Right lobe of liver (tissue), 6 donors: ENCODE measurements at places on chromosomes 7 and 10. TPM values are rescaled to one million over a fixed set of nuclear protein-coding genes. Genes with fewer than 3 reads are reported as not detected.

DNA sequence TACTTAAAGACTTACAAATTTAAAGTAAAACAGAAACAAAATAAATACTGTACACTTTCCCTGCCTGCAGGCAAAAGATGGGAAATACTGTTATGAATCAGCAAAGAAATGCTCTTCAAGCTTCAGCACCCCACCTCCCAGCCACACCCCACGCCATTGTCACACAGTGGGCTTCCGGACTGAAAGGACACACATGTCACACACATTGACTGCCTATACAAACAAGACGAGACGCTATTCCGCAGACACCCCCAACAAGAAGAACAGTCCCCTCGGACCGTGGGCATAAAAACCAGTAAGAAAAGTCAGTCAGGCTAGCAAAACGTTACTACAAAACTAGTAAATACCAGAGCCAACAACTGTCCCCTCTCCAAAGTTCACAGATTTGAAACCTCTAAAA is 22.2 kb upstream of the PARP12 start:
- H3K4me1 ChIP-seq = no peaks in the 10 kb centered on the region
- no peak overlapping the region for H3K4me3 ChIP-seq
- no peaks in the 10 kb centered on the region for H3K36me3 ChIP-seq
- no peak overlapping the region for H3K27ac ChIP-seq

ARHGAP21 gene
- 30.5 TPM for total RNA-seq

DNA sequence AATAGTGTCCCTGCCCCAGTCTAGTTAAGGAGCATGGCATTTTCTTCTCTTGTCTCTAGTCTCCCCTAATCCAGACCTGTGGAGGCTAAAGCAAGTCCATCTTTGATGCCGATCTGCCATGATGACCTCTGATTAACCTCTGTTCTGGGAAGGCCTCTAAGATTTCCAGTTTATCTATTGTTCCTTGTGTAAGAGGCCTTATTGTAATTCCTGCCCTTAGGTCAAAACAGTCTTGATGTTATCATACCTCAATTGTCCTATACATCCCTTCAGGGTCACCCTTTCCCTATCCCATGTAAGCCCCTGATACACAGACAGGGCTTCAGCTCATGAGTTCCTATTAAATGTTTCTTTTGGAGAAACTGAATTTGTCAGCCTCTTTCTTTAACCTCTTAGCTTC is 4.9 kb upstream of the ZMIZ2 start:
- H3K4me1 ChIP-seq = no peaks in the 10 kb centered on the region
- no peak overlapping the region for H3K4me3 ChIP-seq
- H3K36me3 ChIP-seq = no peaks in the 10 kb centered on the region
- H3K27ac ChIP-seq = no peak overlapping the region
- H3K27me3 ChIP-seq = no peaks in the 10 kb centered on the region

GRCh38 chr10:103731609-103732270 is 123.6 kb downstream of the SH3PXD2A start:
- DNase-seq = no peak
- H3K27me3 ChIP-seq = no peaks in the 10 kb centered on the region
- no peaks in the 10 kb centered on the region for H3K36me3 ChIP-seq
- no peak overlapping the region for H3K27ac ChIP-seq

DNA sequence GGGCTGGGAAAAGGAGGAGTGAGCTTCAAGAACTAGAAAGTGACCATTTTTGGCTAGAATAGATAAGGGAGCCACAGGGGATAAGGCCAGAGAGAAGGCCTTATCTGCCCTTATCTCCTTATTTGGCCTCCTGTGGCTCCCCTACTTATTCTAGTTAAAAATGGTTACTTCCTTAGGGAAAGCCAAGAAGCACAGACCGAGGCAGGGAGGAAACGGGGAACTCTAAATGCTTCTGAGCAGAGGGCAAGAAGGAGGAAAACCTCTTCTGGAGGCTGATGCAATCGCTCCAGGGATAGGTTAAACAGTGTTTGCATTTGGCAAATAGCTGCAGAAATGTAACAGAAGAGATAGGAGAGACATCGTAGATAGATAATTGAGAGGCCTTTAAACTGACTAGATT is 18.6 kb downstream of the NRP1 start:
- H3K4me1 ChIP-seq = no peaks in the 10 kb centered on the region
- no peak for DNase-seq
- no peak overlapping the region for H3K27ac ChIP-seq
- H3K36me3 ChIP-seq = no peaks in the 10 kb centered on the region
- H3K4me3 ChIP-seq = no peak overlapping the region
- H3K27me3 ChIP-seq = no peaks in the 10 kb centered on the region

DNA sequence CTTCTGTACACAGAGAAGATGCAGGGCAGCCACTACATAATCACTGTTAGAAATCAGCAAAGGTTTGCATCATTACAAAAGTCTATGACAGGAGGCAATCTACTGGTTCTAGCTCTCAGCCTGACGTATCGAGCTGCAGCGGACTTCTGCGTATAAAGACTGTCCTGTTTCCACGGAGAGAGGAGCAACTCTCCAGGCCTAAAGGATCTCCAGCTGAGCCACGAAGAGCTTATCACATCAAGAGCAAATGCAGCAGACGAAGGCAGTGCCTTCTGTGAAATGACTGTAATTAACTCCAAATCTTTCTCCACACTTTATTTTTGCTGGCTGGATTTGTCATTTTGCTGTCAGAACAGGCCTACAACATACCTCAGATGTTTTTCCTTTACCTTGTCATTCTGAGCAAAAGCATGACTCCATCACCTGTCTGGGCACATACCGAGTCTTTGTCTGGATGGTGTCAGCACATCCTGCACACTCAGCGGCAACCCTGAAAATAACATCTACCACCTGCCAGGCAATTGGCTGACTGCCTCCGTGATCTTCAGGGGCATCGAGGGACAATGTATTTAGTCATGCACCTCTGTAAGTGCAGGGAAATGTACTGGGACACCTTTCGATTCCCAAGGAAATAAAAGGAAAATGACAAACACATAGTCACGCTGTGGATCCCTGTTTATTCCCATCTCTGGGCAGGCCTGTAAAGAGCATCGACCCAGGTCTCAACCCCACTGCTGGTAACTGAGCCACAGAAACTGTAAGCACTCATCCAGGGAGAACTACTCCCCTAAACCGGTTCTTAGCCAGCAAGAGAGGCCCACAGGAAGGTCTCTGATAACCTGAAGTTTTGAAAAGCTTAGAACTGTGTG is 26.3 kb upstream of the SH3PXD2A start:
- H3K27ac ChIP-seq = no peak overlapping the region
- H3K36me3 ChIP-seq = peaks cover 14% of the 10 kb centered on the region
- H3K4me3 ChIP-seq = no peak overlapping the region
- no peak for DNase-seq

DNA sequence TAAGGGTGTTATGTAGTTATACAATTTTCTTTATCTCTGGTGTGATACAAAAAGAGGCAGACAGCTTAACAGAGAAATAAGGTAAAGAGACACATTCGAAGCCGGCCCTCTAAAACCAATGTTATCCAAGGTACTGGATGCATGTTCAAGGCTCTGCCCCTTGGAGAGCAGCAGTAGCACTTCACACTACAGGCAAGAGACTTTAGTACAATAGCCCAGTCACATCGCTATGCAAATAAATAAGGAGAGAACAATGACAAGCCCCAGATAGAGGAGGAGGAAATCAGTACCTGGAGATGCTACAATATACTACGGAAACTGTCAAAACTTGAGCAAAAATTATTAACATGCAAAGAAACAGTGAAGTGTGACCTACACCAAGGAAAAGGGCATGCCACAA is 111.1 kb downstream of the ITGB1 start:
- no peak overlapping the region for H3K27ac ChIP-seq
- no peak for DNase-seq
- H3K4me3 ChIP-seq = no peak overlapping the region

SPDYE6 gene
- total RNA-seq = not detected

DNA sequence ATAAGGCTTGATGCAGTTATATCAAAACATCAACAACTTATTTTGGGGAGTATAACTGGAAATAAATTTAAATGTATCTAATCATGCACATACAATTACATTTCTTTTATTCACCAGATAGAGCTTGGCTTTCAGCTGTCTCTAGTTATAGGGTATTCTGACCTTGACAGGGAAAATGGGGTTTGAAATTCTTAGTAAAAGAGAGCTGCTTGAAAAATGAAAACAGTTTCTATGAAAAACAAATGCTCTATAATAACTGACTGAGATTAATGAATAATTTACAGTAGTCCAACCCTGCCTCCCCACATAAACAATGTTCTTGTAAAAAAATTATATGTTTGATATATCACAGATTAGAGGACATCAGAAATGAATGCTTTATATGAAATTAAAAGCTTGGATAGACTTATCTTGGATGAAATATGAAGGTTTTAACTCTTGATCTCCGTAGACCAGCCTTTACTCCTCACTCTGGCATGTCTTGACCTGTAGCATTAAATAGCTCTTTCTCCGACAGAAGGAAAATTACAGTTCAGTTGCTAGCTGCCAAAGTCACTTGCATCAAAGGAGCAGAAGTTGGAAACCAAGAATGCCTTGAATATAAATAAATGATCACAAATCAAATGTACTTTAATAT is 32.1 kb downstream of the VWC2 start:
- H3K4me3 ChIP-seq = no peak overlapping the region
- no peaks in the 10 kb centered on the region for H3K4me1 ChIP-seq
- DNase-seq = no peak
- H3K36me3 ChIP-seq = no peaks in the 10 kb centered on the region
- no peak overlapping the region for H3K27ac ChIP-seq

DNA sequence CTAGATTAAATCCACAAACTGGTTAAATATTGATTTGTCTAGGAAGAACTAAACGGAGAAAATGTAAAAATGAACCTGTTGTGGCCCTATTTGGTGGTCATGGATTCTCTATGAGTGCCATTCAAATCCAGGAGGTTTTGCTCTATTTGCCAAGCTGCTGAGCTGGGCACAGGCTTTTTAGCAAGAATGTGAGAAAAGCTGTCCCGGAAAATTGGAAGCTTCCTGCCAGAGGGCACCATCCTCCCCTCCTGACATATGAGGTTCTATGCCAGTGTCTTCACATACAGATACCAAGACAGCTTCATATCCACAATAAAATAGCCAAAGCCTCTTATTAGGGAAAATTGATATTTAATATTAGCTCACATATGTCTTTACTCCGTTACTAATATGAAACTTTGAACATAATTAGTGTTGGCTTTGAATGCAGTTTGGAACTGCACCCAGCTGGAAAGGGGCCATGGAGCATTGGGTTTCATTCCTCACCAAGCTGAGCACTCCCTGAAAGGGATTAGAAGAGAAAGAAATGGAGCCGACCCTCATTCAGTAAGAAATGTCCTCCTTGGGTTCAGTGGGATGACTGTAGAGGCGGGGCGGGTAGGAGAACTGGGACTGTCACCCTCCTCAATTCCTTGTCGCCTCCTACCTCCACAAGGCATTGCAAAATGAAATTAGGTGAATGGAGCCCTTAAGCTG is 47.8 kb downstream of the NRCAM start:
- no peak overlapping the region for H3K27ac ChIP-seq
- no peaks in the 10 kb centered on the region for H3K36me3 ChIP-seq
- no peaks in the 10 kb centered on the region for H3K27me3 ChIP-seq
- no peak overlapping the region for H3K4me3 ChIP-seq

- H3K27ac ChIP-seq = no peak overlapping the region
- H3K4me1 ChIP-seq = no peaks in the 10 kb centered on the region
- H3K4me3 ChIP-seq = no peak overlapping the region
- DNase-seq = no peak
- no peaks in the 10 kb centered on the region for H3K36me3 ChIP-seq
- no peaks in the 10 kb centered on the region for H3K27me3 ChIP-seq
Observed at GRCh38 chr7:120218712-120219111, 54.3 kb upstream of the KCND2 start.

NPSR1 gene
- not detected for total RNA-seq

LSM5 gene
- 26.2 TPM for total RNA-seq

- no peak for DNase-seq
- H3K4me3 ChIP-seq = no peak overlapping the region
- no peaks in the 10 kb centered on the region for H3K27me3 ChIP-seq
- H3K4me1 ChIP-seq = no peaks in the 10 kb centered on the region
Observed at GRCh38 chr10:102455893-102456471, 4.6 kb upstream of the C10orf95 start.

JAKMIP3 gene
- 0.22 TPM for total RNA-seq

GRCh38 chr10:71036297-71036966 is 148.1 kb upstream of the PCBD1 start:
- DNase-seq = no peak
- no peak overlapping the region for H3K27ac ChIP-seq
- no peak overlapping the region for H3K4me3 ChIP-seq
- H3K27me3 ChIP-seq = no peaks in the 10 kb centered on the region
- no peaks in the 10 kb centered on the region for H3K4me1 ChIP-seq

GRCh38 chr10:118045837-118046394 is 825 bp downstream of the RAB11FIP2 start:
- H3K27me3 ChIP-seq = no peaks in the 10 kb centered on the region
- peaks cover 7% of the 10 kb centered on the region for H3K4me1 ChIP-seq
- peak overlapping the region; percentile 75 for H3K4me3 ChIP-seq
- peak overlapping the region; percentile 61 for H3K27ac ChIP-seq
- DNase-seq = no peak

DNAJC9 gene
- total RNA-seq = 8.0 TPM

ANKRD61 gene
- not detected for total RNA-seq

DNA sequence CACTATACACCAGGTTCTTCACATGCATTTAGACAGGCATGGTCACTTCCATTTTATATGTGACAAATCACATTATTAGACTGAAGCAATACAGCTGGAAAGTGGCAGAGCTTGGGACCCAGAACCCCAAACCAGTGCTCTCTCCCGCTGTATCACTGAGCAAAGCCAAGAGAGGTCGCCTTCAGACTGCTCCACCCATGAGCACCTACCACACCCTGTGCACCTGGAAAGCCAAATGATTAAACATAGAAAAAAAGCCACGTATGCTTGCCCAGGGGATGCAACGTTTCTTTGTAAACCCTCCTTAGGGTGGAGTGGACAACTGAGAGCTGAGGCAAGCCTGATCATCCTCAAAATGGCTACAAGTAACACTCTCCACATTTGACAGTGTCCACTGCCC is 72.5 kb downstream of the CCDC6 start:
- no peaks in the 10 kb centered on the region for H3K27me3 ChIP-seq
- H3K27ac ChIP-seq = no peak overlapping the region

CUEDC2 gene
- 24.2 TPM for total RNA-seq

DNA sequence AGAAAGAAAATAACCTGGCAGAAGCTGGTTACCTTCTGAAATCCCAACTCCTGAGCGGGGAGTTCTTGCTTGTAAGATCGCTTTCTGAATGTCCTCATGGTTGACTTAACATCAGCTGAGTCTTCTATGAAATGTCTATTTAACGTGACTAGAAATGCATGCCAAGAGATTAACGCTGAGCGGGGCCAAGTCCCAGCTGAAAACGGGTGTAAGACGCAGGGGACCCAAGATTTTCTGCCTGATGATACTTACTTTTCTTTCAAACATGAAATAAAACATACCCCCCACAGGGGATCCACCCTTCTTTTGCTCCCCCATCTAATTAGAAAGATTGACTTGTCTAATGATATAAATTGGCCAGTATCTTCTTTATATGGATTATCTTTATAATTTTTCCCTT is 14.9 kb downstream of the OR9A2 start:
- H3K27ac ChIP-seq = no peak overlapping the region
- no peak overlapping the region for H3K4me3 ChIP-seq
- no peaks in the 10 kb centered on the region for H3K36me3 ChIP-seq
- no peak for DNase-seq

OPN1SW gene
- not detected for total RNA-seq
